ENCODE measurements at places on chromosomes 4 and X.

DNA sequence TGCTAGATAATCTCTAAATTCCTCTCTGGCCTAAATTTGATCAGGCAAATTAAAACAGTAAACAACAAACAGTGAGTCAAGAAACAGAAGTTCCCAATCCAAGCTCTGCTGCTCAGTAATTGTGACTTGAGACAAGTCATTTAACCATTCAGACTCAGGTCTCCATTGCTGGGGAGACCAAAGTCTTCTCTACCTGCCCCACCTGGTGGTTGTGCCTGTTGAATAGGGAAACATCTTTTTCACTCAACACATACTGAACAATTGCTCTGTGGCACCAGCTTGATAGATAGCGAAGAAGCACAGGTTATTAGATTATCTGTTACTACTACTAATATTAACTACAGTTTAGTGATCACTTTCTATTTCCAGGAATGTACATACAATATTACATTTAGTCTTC lies 112.1 kb upstream of the EOLA2 start:
- DNase-seq: no peak

DNA sequence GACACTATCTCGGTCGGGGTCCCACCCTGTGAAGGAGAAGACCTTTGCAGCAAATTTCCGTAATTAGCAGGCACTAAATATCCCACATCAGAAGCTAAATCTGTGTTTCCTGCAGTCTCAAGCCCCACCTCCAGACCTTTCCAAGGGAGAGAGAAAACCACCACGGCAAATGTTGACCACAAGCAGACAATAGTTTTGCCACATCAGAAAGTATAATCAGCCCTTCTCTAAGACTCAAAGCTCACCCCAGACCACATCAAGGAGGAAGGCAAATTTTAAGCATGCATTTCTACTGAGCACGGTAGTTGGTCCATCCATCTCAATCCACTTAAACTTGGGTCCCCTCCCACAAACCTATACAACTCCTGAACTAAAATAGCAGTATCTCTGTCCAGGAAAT lies 398.5 kb downstream of the GPM6A start:
- no peak for DNase-seq

DNA sequence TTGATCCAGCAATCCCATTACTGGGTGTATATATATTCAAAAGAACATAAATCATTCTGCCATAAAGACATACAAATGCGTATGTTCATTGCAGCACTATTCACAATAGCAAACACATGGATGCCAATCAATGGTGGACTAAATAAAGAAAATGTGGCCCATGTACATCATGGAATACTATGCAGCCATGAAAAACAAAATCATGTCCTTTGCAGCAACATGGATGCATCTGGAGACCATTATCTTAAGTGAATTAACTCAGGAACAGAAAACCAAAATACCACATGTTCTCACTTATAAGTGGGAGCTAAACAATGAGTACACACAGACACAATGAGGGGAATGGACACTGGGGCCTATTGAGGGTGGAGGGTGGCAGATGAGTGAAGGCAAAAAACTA lies 81.6 kb downstream of the ABCB7 start:
- DNase-seq: no peak

DNA sequence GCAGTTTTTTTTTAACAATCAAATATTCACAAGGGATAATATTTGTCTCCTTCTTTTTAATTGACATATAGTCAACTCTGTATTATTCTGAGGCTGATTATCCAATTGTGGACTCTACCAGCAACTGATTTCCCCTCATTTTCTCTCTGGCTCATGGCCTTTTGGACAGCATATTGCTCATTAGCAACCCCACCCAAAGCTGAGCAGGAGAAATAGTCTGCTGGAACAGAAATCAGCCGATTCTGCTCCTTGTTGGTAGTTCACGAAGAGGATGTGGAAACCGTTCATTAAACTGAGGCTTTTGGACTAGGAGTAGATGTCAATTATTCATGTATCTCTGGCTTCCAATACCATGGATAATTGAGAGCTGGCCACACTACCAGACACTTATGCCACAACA lies 428.4 kb upstream of the INTU start:
- DNase-seq: no peak

DNA sequence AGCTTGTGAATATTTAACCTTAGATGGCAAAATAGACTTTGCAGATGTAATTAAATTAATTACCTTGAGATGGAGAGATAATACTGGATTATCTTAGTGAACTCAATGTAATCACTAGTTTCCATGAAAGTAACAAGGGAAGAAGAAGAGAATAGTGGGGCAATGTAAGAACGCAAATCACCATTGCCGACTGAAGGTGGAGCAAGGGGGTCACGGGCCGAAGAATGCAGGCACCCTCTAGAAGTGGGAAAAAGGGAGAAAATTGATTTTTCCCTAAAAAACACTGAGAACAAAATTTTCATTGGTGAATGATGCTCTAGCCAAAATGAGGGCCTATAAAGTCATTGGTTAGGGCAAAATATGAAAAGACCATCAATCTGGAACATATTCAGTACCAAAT lies 375.6 kb upstream of the EPHA5 start:
- DNase-seq: no peak

All from NT2/D1 (cell line).